ENCODE measurements at places on chromosomes 13 and 19. TPM values are rescaled to one million over a fixed set of nuclear protein-coding genes. Genes with fewer than 3 reads are reported as not detected.

ATP4B gene
- total RNA-seq, result not detected

B3GLCT gene
- total RNA-seq, result 18.3 TPM

EHD2 gene
- 163 TPM for total RNA-seq

DNA sequence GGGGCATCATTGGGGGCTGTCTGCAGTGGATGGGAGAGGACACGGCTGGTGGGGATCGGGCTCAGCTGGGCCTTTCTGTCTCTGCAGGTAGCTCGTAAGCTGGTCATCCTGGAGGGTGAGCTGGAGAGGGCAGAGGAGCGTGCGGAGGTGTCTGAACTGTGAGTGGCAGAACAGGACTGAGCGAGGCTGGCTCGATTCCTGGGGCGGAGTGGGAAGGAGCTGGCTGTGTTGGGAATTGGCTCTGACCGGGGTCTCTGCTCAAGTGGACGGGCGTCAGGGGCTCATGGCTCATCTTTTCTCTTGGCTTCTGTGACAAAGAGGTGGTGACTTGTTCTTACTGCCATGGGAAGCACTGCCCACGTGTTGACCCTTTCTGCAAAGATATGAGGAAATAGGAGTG is 11.6 kb downstream of the TPM4 start:
- DNase-seq, result no peak
- H3K4me3 ChIP-seq, result no peak overlapping the region
- H3K36me3 ChIP-seq, result peaks cover 94% of the 10 kb centered on the region
- H3K4me1 ChIP-seq, result no peaks in the 10 kb centered on the region
- peak overlapping the region; percentile 41 for H3K27ac ChIP-seq

DNA sequence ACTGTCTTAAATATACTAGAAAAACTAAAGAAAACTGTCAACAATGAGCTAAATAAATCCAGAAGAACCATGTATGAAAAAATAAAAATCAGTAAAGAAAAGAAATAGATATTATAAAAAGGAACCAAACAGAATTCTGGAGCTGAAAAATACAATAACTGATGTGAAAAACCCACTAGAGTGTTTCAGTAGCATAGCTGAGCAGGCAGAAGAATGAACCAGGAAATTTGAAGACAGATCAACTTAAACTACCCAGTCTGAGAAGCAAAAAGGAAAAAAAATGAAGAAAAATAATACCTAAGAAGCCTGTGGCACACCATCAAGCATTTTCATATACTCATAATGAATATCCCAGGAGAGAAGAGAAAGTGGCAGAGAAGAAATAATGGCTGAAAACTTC is 240.1 kb upstream of the RXFP2 start:
- no peak for DNase-seq
- H3K27ac ChIP-seq, result no peak overlapping the region
- no peak overlapping the region for H3K4me3 ChIP-seq
- H3K27me3 ChIP-seq, result no peaks in the 10 kb centered on the region
- H3K36me3 ChIP-seq, result no peaks in the 10 kb centered on the region

- H3K27ac ChIP-seq, result no peak overlapping the region
- no peaks in the 10 kb centered on the region for H3K27me3 ChIP-seq
- H3K4me3 ChIP-seq, result no peak overlapping the region
- H3K36me3 ChIP-seq, result no peaks in the 10 kb centered on the region
- H3K4me1 ChIP-seq, result peaks cover 9% of the 10 kb centered on the region
Measured at GRCh38 chr19:2600914-2601870, 101.3 kb downstream of the GNG7 start.

DPF1 gene
- 5.2 TPM for total RNA-seq

- H3K4me3 ChIP-seq, result peak overlapping the region; percentile 77
- no peak for DNase-seq
- H3K27me3 ChIP-seq, result no peaks in the 10 kb centered on the region
- peaks cover 13% of the 10 kb centered on the region for H3K4me1 ChIP-seq
Measured at GRCh38 chr19:1354970-1355567, 28.6 kb upstream of the NDUFS7 start.

OCEL1 gene
- total RNA-seq, result 1.3 TPM

GRCh38 chr19:55253842-55254624 is 4.8 kb downstream of the PPP6R1 start:
- H3K27ac ChIP-seq, result no peak overlapping the region
- H3K4me1 ChIP-seq, result peaks cover 19% of the 10 kb centered on the region
- DNase-seq, result no peak
- no peaks in the 10 kb centered on the region for H3K27me3 ChIP-seq

DNA sequence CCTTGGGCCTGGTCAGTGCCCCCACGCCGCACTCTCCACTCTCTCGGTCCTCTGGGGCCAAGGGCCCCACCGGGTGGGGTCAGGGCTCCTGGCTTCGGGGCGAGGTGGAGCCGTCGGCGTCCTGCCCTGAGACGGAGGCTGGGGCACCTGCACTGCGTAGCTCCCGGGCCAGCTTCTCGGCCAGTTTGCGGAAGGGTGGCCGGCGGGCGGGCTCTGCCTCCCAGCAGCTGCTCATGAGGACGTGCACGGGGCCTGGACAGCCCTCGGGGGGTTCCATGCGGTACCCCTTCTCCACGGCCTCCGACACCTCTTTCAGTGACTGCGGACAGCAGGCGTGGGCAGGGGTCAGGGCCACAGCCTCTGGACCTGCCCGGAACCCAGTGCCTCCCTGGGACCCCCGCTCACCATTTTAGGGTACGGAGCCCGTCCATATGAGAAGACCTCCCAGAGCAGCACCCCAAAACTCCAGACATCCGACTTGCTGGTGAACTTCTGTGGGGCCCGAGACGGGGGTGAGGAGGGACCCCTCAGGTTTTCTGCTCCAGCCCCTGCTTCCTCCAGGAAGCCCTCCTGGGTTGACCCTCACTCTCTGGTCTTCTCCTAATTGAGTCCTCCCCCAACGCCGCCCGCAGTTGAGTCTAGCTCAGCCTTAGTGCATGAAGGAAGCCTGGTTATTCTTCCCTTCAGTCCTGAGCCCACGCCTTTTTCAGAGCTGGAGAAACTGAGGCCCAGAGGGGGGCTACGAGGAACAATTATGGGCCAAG is 6.3 kb upstream of the RAX2 start:
- H3K27me3 ChIP-seq, result no peaks in the 10 kb centered on the region
- H3K4me3 ChIP-seq, result no peak overlapping the region
- H3K4me1 ChIP-seq, result no peaks in the 10 kb centered on the region
- no peaks in the 10 kb centered on the region for H3K36me3 ChIP-seq

GRCh38 chr19:34459614-34460013 is 21.9 kb upstream of the WTIP start:
- H3K27ac ChIP-seq, result no peak overlapping the region
- no peak overlapping the region for H3K4me3 ChIP-seq
- no peaks in the 10 kb centered on the region for H3K27me3 ChIP-seq
- peaks cover 16% of the 10 kb centered on the region for H3K4me1 ChIP-seq
- peaks cover 73% of the 10 kb centered on the region for H3K36me3 ChIP-seq

GRCh38 chr13:98032168-98032567 is 78.7 kb downstream of the IPO5 start:
- H3K4me3 ChIP-seq, result no peak overlapping the region
- DNase-seq, result no peak
- H3K4me1 ChIP-seq, result peaks cover 16% of the 10 kb centered on the region
- H3K27me3 ChIP-seq, result no peaks in the 10 kb centered on the region
- H3K36me3 ChIP-seq, result no peaks in the 10 kb centered on the region
- no peak overlapping the region for H3K27ac ChIP-seq

DNA sequence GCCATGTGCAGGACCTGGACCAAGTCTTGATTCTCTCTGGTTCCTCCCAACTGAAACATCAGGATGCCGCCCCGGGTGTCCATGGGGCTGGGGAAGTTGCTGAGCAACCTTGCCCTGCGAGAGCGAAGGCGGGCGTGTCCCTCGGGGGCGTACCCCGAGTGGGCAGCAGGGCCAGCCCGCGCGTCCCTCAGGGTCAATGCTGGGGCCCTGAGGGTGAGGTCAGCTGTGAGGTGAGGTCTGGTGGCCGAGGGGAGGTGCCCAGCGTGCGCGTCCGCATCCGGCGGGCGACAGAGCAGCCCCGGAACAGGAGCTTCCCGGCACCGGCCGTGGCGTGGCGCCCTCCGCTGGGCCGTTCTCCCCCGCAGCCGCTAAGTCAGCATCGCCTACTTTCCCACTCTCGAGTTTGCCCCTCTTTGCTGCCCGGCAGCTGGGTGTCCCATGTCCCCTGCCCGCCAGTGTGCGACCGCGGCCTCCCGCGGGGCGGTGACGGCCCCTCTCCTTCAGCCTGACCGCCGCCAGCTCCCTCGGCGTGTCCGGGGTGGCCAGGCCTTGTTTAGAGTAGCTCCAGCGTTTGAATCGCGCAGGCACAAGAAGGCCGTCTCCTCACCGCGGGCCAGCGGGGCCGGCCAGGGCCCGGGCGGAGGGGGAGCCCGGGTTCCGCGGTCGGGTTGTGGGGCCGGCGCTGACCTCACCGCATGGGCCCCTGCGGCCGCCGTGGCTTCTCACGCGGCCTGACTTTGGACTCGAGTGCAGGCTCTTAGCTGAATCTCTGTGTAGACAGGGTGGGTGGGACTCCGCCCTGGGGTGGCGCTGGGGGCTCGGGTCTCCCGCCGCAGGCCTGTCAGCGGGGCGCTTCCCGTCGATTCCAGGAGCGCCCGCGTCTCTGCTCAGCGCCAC is 33.0 kb downstream of the GJA3 start:
- H3K27ac ChIP-seq, result peak overlapping the region; percentile 70
- peaks cover 16% of the 10 kb centered on the region for H3K4me1 ChIP-seq
- no peaks in the 10 kb centered on the region for H3K27me3 ChIP-seq

GRCh38 chr19:10113592-10113963 is 2.1 kb downstream of the P2RY11 start:
- no peak overlapping the region for H3K4me3 ChIP-seq
- no peak overlapping the region for H3K27ac ChIP-seq
- no peaks in the 10 kb centered on the region for H3K27me3 ChIP-seq
- peak; percentile 26 for DNase-seq

GRCh38 chr19:42367929-42368328 is 22.2 kb downstream of the CNFN start:
- H3K27ac ChIP-seq, result no peak overlapping the region
- DNase-seq, result no peak
- no peak overlapping the region for H3K4me3 ChIP-seq

DNA sequence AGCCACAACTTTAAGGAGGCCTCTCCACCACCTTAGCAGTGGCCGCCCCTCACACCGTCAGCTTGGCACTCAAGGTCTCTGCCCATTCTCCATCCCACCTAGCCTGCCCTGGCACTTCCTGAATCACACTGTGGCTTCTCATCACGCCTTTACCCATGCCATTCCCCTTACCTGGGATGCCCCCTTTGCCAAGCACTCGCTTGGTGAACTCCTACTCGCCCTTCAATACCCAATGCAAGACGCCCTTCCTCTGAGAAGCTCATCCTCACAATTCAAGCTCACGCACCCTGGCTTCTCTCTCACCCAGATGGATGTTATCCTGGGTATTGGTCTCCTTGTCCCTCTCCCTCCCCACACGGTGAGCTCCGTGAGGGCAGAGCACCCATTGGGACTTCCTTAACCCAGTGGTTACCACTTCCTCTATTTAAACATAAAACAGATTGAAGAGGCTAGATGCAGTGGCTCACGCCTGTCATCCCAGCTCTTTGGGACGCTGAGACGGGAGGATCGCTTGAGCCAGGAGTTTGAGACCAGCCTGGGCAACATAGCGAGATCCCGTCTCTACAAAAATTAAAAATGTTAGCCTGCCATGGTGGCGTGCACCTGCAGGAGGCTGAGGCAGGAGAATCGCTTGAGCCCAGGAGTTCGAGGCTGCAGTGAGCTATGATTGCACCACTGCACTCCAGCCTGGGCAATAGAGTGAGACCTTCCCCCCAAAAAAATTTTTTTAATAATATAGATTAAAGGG is 12.6 kb upstream of the SHD start:
- no peak for DNase-seq
- peaks cover 4% of the 10 kb centered on the region for H3K36me3 ChIP-seq
- no peaks in the 10 kb centered on the region for H3K27me3 ChIP-seq
- H3K27ac ChIP-seq, result no peak overlapping the region

GRCh38 chr13:97120346-97120745 is 101.8 kb upstream of the MBNL2 start:
- H3K27me3 ChIP-seq, result no peaks in the 10 kb centered on the region
- H3K27ac ChIP-seq, result no peak overlapping the region
- H3K36me3 ChIP-seq, result no peaks in the 10 kb centered on the region
- H3K4me3 ChIP-seq, result no peak overlapping the region
- peak; percentile 84 for DNase-seq

GRCh38 chr13:44331912-44332851 is 41.4 kb upstream of the SERP2 start:
- no peaks in the 10 kb centered on the region for H3K36me3 ChIP-seq
- DNase-seq, result peak; percentile 72
- peaks cover 12% of the 10 kb centered on the region for H3K4me1 ChIP-seq
- no peak overlapping the region for H3K4me3 ChIP-seq

DNA sequence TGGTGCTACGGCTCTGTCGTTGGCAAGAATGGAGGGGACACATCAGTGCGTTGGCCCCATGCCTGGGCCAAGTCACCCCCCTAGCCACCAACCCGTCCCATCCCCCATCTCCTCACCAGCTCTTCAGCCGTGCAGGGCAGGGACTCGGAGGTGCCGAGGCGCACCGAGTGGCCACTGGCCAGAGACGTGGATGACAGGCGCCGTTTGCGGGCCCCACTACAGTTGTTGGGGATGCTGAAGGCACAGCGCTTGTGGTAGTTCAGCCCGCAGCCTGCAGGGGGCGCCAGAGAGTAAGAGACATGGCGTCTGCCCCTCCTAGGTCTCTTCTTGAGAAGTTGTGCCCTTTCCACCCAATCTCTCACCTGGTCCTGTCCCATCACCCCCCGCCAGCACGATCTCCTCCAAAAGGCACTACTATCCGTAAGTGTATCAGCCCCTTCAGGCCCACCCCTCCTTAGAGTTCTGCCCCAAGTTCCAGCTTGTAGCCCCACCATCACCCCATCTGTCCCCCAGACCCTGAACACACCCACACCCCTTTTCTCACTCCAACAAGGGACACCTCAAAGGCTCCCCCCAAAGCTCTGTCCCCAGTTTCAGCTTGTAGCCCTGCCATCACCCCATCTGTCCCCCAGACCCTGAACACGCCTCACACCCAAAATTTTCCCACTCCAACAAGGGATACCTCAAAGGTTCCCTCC is 12.4 kb downstream of the PRKD2 start:
- H3K27ac ChIP-seq, result no peak overlapping the region
- peak; percentile 50 for DNase-seq
- peaks cover 23% of the 10 kb centered on the region for H3K36me3 ChIP-seq
- H3K27me3 ChIP-seq, result no peaks in the 10 kb centered on the region
- H3K4me3 ChIP-seq, result no peak overlapping the region

GRCh38 chr13:73428706-73429105 is 369.9 kb downstream of the KLF5 start:
- H3K27me3 ChIP-seq, result no peaks in the 10 kb centered on the region
- no peaks in the 10 kb centered on the region for H3K36me3 ChIP-seq
- H3K27ac ChIP-seq, result no peak overlapping the region
- H3K4me1 ChIP-seq, result no peaks in the 10 kb centered on the region
- no peak overlapping the region for H3K4me3 ChIP-seq

CCL25 gene
- total RNA-seq, result not detected

DNA sequence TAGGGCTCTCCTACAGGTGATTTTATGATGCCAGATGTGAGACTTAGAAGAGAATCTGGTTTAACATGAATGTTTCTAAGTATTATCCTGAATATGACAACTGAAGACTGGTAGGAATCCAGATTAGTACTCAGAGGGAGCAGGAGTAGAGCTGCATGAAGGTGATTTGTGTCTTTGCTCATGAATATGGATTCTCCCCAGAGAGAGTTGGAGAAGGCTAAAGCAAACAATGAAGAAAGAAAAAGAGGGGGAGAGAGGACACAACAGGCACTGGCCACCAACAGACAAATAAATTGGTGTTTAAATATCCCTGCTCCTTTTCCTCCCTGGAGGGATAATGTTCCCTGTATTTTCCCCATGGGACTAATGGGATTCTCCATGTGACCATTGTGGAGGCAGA is 427.0 kb upstream of the KLF12 start:
- no peak overlapping the region for H3K27ac ChIP-seq
- H3K36me3 ChIP-seq, result no peaks in the 10 kb centered on the region
- no peak overlapping the region for H3K4me3 ChIP-seq
- no peak for DNase-seq
- H3K4me1 ChIP-seq, result peaks cover 4% of the 10 kb centered on the region

PINLYP gene
- 1.8 TPM for total RNA-seq

C19orf73 gene
- total RNA-seq, result not detected
